Activated CD8-positive, alpha-beta memory T cell treated with anti-CD3 and anti-CD28 coated beads for 1 hour (primary cell): ENCODE measurements at places on chromosomes 4 and X.

GRCh38 chr4:4862071-4862551 lies 2.6 kb downstream of the MSX1 start:
- no peak for DNase-seq

DNA sequence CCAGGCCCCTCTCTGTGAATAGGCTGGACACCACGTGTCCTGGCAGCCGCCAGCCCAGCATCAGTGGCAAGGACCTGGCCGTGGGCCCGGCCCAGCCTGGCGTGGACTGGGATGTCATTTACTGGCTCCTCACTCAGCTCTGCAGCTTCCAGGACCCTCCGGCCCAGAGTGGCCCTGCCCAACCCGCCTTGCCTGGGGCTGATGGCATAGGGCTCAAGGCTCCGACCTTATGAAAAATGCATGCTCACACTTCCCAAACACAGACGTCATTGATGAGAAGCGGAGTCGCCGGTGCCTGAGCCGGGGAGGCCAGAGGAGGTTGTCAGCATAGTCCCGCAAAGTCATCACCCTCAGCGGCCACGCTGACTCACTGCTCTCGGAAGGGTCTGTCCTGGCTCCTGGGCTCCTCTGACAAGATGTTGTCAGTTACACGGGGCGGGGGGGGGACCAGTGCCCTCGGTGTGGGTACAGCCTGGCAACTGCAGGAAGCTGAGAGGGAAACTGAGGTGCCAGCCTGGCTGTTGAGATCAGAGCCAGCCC lies 14.3 kb downstream of the CFAP99 start:
- no peak for DNase-seq

GRCh38 chr4:53752124-53752523 lies 160.8 kb upstream of the LNX1 start:
- no peak for DNase-seq

DNA sequence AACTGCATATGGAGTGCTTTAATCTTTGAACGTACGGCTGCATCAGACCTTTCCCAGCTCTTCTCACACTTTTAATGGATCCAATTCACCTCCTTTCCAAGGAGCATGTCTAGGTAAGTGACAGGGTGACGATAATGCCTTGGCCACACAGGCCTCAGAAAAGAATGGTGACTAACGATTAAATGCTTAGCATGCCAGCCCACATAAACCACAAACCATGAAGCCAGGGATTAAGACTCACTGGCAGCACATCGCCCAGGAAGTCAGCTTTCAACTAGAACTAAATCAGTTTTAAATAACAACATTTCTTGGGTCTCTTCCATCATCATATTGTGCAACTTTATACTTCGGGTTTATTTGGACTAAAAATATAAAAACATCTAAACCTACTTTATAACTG lies 28.7 kb downstream of the INPP4B start:
- no peak for DNase-seq

DNA sequence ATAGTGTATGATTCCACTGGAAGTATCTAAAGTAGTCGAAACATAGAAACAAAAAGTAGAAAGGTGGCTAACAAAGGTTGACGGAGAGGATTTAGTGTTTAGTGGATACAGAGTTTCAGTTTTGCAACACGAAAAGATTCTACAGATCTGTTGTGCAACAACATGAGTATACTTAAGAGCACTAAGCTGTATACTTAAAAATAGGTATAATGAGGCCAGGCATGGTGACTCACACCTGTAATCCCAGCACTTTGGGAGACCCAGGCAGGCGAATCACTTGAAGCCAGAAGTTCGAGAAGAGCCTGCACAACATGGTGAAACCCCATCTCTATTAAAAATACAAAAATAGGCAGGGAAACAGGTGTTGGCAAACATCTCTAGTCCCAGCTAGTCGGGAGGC lies 7.9 kb upstream of the ATRX start:
- no peak for DNase-seq

DNA sequence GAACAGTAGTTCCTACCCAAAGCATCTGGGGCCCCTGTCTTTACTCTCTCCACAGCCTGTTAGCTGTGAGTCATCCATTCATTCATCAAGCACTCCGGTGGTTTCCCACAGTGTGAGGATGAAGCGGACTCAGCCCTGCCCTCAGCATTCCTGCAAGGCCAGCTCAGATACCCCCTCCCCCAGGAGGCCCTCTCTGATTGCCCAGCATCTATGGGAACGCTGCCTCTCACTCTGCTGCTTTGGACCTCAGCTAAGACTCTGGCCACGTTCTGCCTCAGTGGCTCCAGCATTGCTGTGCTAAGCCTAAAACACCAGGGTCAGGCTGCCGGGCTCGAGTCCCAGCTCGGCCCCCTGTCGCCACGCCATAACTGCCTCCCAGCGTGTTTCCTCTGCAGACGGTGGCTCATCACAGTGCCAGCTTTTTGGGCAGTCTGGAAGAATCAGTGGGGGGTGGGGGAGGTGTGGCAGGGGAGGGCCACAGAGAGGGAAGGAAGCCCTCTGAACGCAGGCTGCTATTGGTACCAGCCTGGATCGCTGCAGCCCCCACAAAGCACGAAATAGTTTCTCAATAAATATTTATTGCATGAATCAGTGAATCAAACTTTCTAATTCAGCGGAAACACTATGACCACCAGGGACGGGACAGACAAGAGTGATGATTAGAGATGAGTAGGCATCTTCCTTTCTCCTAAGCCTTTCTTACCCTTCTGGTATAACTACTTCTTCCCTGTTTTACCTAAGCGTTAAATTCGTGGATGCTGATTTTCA lies 74.4 kb downstream of the SORCS2 start:
- DNase-seq = no peak

GRCh38 chr4:100977746-100978397 lies 369.5 kb downstream of the PPP3CA start:
- DNase-seq = no peak

- no peak for DNase-seq
These were observed 39.2 kb downstream of the BEX3 start for GRCh38 chrX:103415528-103415927.

- no peak for DNase-seq
These were observed 2.4 kb upstream of the NBDY start for GRCh38 chrX:56726605-56727004.

DNA sequence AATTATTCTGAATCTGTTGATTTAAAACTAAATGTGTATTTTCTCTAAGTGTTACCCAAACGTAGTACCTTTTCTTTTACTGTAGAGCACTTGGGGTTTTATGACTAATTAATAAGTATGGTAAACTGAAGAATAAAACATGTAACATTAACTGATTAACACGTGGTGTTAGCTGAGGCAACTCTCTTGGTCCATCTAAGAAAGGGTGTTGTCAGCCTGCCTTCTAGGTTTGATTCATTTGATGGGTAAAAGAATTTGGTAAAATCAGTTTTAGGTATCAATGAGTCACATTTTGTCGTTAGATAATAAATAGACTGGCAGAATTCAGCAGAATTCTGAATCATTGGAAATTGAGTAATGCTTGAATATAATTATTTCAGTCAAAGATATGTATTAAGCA lies 99.7 kb downstream of the AFF1 start:
- DNase-seq = no peak

DNA sequence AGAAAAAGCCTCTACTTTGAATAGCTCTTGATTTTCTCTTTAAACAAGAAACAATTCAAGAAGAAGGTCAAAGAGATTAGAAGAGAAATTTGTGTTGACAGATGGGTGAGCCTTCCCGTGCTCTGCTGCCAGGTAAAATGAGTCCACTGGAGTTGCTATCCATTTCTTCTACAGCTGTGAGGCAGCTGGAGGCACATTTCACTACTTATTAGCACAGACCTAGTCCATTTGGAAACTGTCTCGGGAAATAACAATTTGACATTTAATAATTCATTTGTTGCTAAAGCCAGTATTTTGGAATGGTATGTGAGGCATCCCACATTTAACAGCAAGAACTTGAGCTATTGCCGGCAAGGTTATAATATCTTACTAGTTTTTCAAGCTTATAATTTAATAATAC lies 396.8 kb upstream of the GRIA3 start:
- DNase-seq = no peak

GRCh38 chr4:119728692-119729593 lies 100.3 kb upstream of the PDE5A start:
- no peak for DNase-seq

- DNase-seq = no peak
These were observed 11.8 kb downstream of the AASDH start for GRCh38 chr4:56375458-56375857.

DNA sequence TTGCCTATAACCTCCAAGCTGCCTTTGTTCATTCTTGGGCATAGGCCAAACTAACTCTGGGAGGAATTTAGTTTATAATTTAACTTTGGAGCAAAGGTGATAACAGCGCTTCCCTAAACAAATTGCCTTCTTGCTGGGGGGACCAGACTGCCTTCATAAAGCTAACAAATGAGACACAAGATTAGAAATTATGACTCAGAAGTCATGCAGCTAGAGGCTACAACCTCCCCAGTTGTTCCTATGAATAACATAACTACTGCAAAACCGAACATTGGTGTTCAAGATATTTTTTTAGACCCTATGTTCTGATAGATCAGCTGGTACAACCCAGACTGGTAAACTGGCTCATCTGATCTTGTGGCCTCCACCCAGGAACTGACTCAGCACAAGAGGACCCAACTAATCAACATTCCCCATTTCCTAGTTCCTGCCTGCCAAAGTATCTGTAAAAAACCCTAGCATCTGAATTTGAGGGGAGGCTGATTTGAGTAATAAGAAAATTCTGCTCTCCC lies 22.0 kb upstream of the TMPRSS11B start:
- no peak for DNase-seq

- no peak for DNase-seq
These were observed 13.5 kb downstream of the AMER1 start for GRCh38 chrX:64192040-64192439.

DNA sequence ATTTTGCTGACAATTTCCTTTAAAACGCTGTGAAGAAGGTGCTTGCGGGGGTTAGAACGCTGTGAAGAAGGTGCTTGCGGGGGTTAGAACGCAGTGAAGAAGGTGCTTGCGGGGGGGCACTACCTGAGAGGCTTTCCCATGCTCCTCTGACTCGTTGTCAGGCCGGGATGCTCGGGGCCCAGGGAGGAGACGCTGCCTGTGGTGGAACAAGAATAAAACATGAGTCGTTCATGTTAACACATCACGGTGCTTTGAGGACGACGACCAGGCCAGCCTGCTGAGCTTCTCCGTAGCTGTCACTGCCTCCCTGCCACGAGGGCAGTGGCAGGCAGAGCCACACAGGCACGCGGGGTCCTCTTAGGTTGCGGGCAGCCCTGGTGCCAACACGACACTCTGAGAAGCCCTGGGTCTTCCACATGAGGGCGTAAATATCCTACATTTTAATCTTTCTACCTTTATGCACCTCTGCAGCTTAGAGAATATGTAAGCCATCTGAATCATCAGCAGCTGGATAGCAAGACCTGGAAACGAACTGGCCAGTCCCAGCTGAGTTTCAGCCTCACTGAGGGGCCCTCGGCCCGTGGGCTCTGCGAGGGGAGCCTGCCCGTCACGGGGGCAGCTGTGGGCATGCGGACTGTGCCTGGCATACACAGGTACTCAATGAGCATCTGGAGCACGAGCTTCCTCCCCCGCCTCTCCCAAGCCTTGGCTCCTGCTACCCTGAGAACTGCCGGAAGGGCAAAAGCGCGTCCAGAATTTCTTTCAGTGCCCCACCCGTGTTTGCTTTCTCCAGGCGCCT lies 47.0 kb downstream of the FGFRL1 start:
- no peak for DNase-seq

GRCh38 chrX:26649534-26649933 lies 433.6 kb downstream of the MAGEB5 start:
- DNase-seq = no peak

DNA sequence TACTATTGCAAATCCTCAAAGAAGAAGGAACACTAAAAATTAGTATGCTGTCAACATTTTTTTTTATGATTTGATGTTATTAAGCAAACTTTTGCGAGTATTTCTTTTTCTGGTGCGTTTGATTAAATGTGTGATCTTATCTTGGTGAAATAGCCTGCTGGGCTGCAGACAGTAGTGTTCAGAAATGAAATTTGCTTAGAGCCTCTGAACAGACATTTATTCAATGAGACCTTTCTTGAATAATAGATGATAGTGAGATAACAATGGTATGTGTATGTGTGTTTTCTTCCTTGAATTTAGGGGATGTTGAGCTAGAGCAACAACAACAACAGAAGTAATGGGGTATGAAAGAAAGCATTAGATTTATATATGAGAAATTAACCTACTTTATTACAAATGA lies 12.7 kb downstream of the ADGRL3 start:
- DNase-seq = no peak

- no peak for DNase-seq
These were observed 446 bp downstream of the EVC2 start for GRCh38 chr4:5707778-5708448.

GRCh38 chr4:159148441-159148840 lies 45.6 kb downstream of the RAPGEF2 start:
- no peak for DNase-seq

DNA sequence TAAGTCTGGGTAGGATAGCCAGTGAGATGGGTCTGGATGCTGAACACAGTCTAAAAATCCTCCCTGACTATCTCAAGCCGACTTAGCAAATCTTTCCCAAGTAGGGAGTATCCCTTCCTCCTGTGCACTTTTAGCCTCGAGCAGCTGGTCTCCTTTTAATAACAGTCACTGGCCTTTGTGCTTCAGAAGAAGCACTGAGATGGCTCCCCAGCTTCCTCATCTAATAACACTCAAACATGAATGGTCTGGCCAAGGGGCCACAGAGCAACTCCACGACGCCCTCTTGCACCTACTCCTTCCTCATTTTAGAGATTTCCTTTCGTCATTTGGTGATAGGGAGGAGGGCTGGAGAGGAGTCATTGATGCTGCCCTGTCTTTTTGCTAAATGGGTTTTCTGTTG lies 78.8 kb upstream of the TMEM150C start:
- no peak for DNase-seq

DNA sequence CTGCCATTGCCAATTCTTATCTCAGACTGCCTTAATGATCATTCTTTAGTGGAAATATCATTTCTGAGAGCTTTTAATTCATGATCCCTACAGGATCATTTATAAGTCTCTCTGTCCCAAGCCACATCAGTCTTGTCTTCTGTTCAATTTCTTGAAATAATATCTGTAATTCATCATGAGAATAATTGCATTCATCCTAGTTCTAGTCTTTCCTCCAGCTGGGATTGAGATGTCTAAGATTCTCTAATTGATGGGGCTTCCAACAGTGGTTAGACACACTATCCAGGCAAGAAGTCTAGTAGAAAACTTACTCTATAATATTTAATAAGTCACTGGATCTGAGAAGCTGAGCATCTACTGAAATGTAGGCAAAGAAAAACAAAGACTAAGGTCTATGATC lies 854.7 kb upstream of the ADGRL3 start:
- no peak for DNase-seq

GRCh38 chr4:145533001-145533400 lies 51.3 kb downstream of the SMAD1 start:
- DNase-seq = no peak

- DNase-seq = no peak
These were observed 82.4 kb downstream of the SLC2A9 start for GRCh38 chr4:9938933-9939332.

GRCh38 chr4:18291256-18291655 lies 269.7 kb upstream of the LCORL start:
- DNase-seq = no peak
